ENCODE measurements at places on chromosomes 5 and 9. TPM values are rescaled to one million over a fixed set of nuclear protein-coding genes. Genes with fewer than 3 reads are reported as not detected.

GRCh38 chr5:124043456-124043855, 531.5 kb downstream of the CSNK1G3 start:
- H3K27me3 ChIP-seq, result no peaks in the 10 kb centered on the region
- no peaks in the 10 kb centered on the region for H3K36me3 ChIP-seq
- no peak overlapping the region for H3K4me3 ChIP-seq
- DNase-seq, result no peak
- H3K4me1 ChIP-seq, result no peaks in the 10 kb centered on the region

DNA sequence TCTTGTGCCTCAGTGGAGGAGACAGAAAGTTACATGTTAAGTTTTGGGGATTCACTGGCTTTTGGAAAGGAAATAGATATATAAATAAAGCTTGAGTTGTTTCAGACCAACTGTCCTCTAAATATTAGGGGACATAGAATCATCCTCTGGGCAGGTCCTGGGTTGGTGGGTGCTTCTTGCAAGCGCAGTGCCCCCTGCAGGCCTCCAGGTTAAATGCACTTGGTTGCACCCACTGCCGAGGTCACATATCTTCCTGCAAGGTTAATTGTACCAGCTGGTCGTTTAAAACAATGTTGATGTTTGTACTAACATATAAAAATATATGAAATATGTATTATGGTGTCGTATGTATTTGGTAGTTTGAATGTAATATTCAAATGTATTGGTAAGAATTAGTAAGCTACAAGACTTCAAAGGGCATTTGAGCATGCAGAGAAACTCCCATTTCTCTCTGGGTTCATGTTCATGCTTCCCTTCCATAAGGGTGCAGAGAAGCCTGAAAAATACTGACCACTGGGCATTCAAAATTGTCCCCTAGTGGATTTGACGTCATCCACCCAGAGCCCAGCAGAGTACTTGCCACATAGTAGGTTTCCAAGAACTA, 87.0 kb downstream of the ZNF618 start:
- no peak overlapping the region for H3K27ac ChIP-seq
- no peaks in the 10 kb centered on the region for H3K36me3 ChIP-seq
- H3K4me3 ChIP-seq, result no peak overlapping the region
- H3K27me3 ChIP-seq, result no peaks in the 10 kb centered on the region
- no peak for DNase-seq
- H3K4me1 ChIP-seq, result peaks cover 3% of the 10 kb centered on the region

Gene CCDC180
- total RNA-seq, result 3.5 TPM

GRCh38 chr5:159319363-159319762, 10.9 kb downstream of the IL12B start:
- H3K36me3 ChIP-seq, result no peaks in the 10 kb centered on the region
- no peak overlapping the region for H3K4me3 ChIP-seq
- H3K4me1 ChIP-seq, result no peaks in the 10 kb centered on the region
- DNase-seq, result no peak

GRCh38 chr9:136060671-136061371, 34.3 kb downstream of the NACC2 start:
- no peak overlapping the region for H3K4me3 ChIP-seq
- H3K27me3 ChIP-seq, result no peaks in the 10 kb centered on the region
- H3K27ac ChIP-seq, result no peak overlapping the region

DNA sequence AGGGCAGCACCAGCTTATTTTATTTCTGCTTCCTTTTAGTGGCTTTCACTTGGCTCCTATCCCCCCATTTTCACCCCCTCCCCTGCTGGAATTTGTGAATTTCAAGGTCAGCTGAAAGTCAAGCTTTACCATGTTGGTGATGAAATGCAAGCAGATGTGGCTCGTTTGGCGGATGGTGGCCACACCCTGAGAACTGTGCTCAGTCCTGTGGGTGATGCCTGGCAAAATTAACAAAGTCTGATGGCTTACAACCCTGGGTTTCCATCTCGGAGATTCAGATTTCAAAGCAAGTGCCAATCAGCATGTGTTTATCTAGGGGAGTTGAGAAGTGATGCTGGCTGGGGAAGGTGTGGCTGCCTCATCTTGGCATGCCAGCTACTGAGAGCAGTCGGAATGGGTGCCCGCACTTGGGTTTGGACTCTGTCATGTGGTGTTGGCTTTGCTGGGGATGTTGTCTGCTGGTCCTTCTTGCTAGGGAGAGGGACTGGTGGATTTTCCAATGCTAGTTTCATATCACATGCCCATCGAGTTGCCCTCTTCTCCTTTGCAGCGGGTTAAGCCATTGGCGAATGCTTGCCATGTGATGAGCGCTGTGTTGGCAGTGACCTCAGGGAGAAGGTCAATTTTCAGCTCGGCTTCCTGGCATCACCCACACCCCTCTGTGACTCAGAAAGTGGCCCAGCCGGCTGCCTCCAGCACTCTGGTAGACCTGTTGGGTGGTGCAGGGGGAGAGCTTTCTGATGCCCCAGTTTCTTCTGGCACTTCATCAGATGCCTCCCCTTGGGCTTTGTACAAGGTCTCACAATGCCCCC, 77.0 kb upstream of the PITX1 start:
- DNase-seq, result no peak
- no peaks in the 10 kb centered on the region for H3K4me1 ChIP-seq
- H3K36me3 ChIP-seq, result no peaks in the 10 kb centered on the region
- H3K27ac ChIP-seq, result no peak overlapping the region

Measured in heart right ventricle (tissue), 16 donors.